ENCODE measurements at places on chromosomes 6 and 20. TPM values are rescaled to one million over a fixed set of nuclear protein-coding genes. Genes with fewer than 3 reads are reported as not detected.

ERVFRD-1 gene
- total RNA-seq = not detected

TRIM15 gene
- total RNA-seq = not detected

RBM24 gene
- total RNA-seq = 3.1 TPM

OR2J3 gene
- not detected for total RNA-seq

KIAA0408 gene
- total RNA-seq = 0.30 TPM

OR2H1 gene
- not detected for total RNA-seq

DEFB132 gene
- total RNA-seq = not detected

MYO6 gene
- 6.5 TPM for total RNA-seq

HLA-DOA gene
- not detected for total RNA-seq

SMIM13 gene
- 4.5 TPM for total RNA-seq

GCNT2 gene
- 0.15 TPM for total RNA-seq

SPATA25 gene
- total RNA-seq = 0.15 TPM

BMP2 gene
- 2.2 TPM for total RNA-seq

FLRT3 gene
- total RNA-seq = 1.5 TPM

CGA gene
- total RNA-seq = not detected

Measured in bronchus fibroblast of lung (primary cell).